Chondrocyte (in vitro differentiated cells): ENCODE measurements at places on chromosomes 7 and 10.

GRCh38 chr7:36131499-36131898, 21.6 kb upstream of the EEPD1 start:
- H3K4me1 ChIP-seq = peaks cover 30% of the 10 kb centered on the region
- no peak overlapping the region for H3K27ac ChIP-seq
- no peaks in the 10 kb centered on the region for H3K27me3 ChIP-seq
- H3K36me3 ChIP-seq = no peaks in the 10 kb centered on the region
- no peak for DNase-seq
- no peak overlapping the region for H3K4me3 ChIP-seq

- H3K27ac ChIP-seq = peak overlapping the region; percentile 99
- H3K4me1 ChIP-seq = peaks cover 29% of the 10 kb centered on the region
- no peak for DNase-seq
- H3K4me3 ChIP-seq = peak overlapping the region; percentile 95
- no peaks in the 10 kb centered on the region for H3K36me3 ChIP-seq
These were observed 220 bp upstream of the ZKSCAN5 start for GRCh38 chr7:99504281-99504602.

GRCh38 chr10:132551093-132551807, 13.7 kb downstream of the INPP5A start:
- peaks cover 4% of the 10 kb centered on the region for H3K4me1 ChIP-seq
- H3K27me3 ChIP-seq = no peaks in the 10 kb centered on the region
- H3K36me3 ChIP-seq = no peaks in the 10 kb centered on the region
- H3K4me3 ChIP-seq = no peak overlapping the region

- H3K4me3 ChIP-seq = no peak overlapping the region
- peaks cover 9% of the 10 kb centered on the region for H3K36me3 ChIP-seq
These were observed 226.2 kb downstream of the COBL start for GRCh38 chr7:51090411-51090810.

GRCh38 chr7:71652510-71652909, 520.6 kb downstream of the GALNT17 start:
- no peak for DNase-seq
- peaks cover 7% of the 10 kb centered on the region for H3K36me3 ChIP-seq
- no peak overlapping the region for H3K4me3 ChIP-seq
- no peak overlapping the region for H3K27ac ChIP-seq

DNA sequence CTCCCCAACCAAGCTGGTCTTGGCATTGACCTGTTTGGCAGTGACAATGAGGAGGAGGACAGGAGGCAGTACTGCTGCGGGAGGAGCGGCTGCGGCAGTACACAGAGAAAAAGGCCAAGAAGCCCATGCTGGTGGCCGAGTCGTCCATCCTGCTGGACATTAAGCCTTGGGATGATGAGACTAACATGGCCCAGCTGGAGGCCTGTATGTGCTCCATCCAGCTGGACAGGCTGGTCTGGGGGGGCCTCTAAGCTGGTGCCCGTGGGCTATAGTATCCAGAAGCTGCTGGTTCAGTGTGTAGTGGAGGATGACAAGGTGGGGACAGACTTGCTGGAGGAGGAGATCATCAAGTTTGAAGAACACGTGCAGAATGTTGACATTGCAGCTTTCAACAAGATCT, 39.1 kb upstream of the ZNF273 start:
- DNase-seq = no peak
- no peaks in the 10 kb centered on the region for H3K36me3 ChIP-seq
- no peaks in the 10 kb centered on the region for H3K4me1 ChIP-seq
- H3K27ac ChIP-seq = no peak overlapping the region
- H3K4me3 ChIP-seq = no peak overlapping the region

GRCh38 chr10:31320550-31321211, 1.7 kb downstream of the ZEB1 start:
- no peak for DNase-seq
- H3K4me3 ChIP-seq = peak overlapping the region; percentile 90
- peaks cover 48% of the 10 kb centered on the region for H3K4me1 ChIP-seq
- no peaks in the 10 kb centered on the region for H3K27me3 ChIP-seq
- H3K36me3 ChIP-seq = peaks cover 2% of the 10 kb centered on the region

- no peaks in the 10 kb centered on the region for H3K36me3 ChIP-seq
- H3K4me3 ChIP-seq = no peak overlapping the region
- peaks cover 12% of the 10 kb centered on the region for H3K4me1 ChIP-seq
- DNase-seq = no peak
These were observed 13.9 kb downstream of the PCLO start for GRCh38 chr7:83148776-83149175.

GRCh38 chr10:7272008-7272407, 138.8 kb downstream of the SFMBT2 start:
- no peak overlapping the region for H3K27ac ChIP-seq
- H3K36me3 ChIP-seq = no peaks in the 10 kb centered on the region
- no peaks in the 10 kb centered on the region for H3K27me3 ChIP-seq
- peaks cover 11% of the 10 kb centered on the region for H3K4me1 ChIP-seq

GRCh38 chr7:141483044-141483443, 68.2 kb upstream of the AGK start:
- H3K4me3 ChIP-seq = no peak overlapping the region
- DNase-seq = no peak
- no peaks in the 10 kb centered on the region for H3K36me3 ChIP-seq
- H3K27ac ChIP-seq = no peak overlapping the region

DNA sequence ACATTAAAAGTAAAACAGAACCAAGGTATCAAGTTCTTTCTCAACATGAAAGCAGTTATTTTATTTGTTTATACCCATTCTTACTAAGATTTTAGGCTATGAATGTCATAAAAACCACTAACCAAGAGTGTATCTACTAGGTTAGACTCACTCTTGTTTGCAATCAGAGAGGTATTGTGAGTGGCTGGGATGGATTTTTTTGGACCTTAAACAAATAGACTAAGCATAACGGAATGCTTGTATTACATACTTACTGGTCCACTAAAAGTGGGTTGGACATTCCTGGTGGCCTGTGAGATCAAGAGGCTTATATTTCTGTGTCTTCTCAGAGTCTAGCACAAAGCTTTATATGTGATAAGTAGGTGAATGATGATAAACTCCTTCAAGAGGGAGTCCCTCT, 32.6 kb upstream of the CBLL1 start:
- no peak overlapping the region for H3K27ac ChIP-seq
- DNase-seq = no peak
- H3K36me3 ChIP-seq = no peaks in the 10 kb centered on the region
- no peaks in the 10 kb centered on the region for H3K4me1 ChIP-seq
- H3K4me3 ChIP-seq = no peak overlapping the region
- no peaks in the 10 kb centered on the region for H3K27me3 ChIP-seq

DNA sequence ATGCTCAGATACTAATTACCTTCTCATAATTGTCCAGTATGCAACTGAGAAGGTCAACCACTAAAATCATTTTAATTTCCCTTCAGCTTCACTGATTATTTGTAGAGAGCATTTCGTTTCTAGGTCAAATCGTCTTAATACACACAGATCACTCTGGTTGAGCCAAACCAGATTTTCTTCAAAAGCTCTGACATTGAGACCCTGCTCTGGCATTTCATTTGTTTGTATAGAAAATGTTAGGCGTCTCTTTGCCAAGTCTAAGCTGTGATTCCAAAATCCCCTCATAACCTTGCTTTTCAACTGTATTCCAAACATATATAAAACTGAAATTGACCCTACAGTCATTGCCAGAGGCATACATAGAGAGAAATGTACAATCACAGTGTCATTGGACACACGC, 520.0 kb downstream of the CNTNAP2 start:
- no peak overlapping the region for H3K4me3 ChIP-seq
- no peak for DNase-seq
- no peaks in the 10 kb centered on the region for H3K4me1 ChIP-seq
- no peaks in the 10 kb centered on the region for H3K36me3 ChIP-seq
- H3K27me3 ChIP-seq = no peaks in the 10 kb centered on the region

- H3K27ac ChIP-seq = peak overlapping the region; percentile 30
- DNase-seq = no peak
- H3K27me3 ChIP-seq = no peaks in the 10 kb centered on the region
- peak overlapping the region; percentile 88 for H3K4me3 ChIP-seq
These were observed 110.1 kb upstream of the RHEB start for GRCh38 chr7:151629713-151630272.

DNA sequence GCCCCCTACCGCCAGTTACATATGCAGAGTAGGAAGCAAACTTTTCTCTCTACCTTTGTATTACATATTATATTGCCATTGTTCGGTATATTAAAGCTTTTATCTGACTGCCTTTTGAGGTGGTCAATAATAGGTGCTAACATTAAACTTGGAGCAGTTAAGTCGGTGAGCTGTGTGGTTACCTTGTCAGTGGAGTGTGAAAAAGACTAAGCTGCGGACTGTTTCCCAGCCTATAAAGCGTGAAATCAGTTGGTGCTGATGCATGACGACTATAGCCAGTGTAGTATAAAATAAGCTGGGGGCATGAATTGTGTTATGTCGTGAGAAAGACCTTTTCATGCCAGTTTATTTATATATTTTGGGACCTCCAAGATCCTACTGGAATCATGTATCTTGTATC, 33.7 kb downstream of the R3HCC1L start:
- no peaks in the 10 kb centered on the region for H3K27me3 ChIP-seq
- H3K36me3 ChIP-seq = peaks cover 13% of the 10 kb centered on the region
- no peak overlapping the region for H3K27ac ChIP-seq
- H3K4me3 ChIP-seq = no peak overlapping the region
- DNase-seq = no peak

DNA sequence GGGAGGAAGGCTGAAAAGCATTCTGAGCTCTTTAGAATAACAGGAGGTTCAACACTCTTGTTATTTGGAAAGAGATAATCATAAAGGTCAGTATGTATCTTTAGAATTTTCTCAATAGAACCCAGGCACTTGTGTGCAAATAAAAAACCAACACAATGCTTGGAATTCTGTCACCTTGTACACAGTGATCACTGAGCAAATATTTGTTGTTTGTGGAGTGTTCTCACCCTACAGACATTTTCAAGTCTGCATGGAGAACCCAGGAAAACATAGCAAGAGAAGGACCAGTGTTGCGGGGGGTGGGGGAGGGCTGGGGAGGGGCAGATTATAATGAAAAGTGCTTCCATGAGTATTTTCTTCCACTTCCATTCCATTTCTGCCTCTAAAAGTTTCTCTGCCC, 87.4 kb downstream of the FAM107B start:
- H3K4me3 ChIP-seq = no peak overlapping the region
- no peak overlapping the region for H3K27ac ChIP-seq
- DNase-seq = no peak

DNA sequence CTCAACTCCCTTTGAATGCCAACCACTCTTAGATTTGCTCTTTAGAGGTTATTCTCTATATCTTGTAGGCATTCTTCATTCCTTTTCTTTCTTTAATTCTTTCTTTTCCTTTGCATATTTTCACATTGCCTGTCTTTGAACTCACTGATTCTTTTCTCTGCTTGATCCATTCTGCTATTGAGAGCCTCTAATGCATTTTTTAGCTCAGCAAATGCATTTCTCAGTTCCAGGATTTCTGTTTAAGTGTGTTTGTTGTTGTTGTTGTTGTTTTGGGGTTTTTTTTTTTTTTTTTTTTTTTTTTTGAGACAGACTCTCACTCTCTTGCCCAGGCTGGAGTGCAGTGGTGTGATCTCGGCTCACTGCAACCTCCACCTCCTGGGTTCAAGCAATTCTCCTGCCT, 71.6 kb downstream of the FBXL13 start:
- H3K27me3 ChIP-seq = no peaks in the 10 kb centered on the region
- no peak overlapping the region for H3K27ac ChIP-seq
- no peak overlapping the region for H3K4me3 ChIP-seq
- no peaks in the 10 kb centered on the region for H3K4me1 ChIP-seq
- H3K36me3 ChIP-seq = peaks cover 17% of the 10 kb centered on the region

DNA sequence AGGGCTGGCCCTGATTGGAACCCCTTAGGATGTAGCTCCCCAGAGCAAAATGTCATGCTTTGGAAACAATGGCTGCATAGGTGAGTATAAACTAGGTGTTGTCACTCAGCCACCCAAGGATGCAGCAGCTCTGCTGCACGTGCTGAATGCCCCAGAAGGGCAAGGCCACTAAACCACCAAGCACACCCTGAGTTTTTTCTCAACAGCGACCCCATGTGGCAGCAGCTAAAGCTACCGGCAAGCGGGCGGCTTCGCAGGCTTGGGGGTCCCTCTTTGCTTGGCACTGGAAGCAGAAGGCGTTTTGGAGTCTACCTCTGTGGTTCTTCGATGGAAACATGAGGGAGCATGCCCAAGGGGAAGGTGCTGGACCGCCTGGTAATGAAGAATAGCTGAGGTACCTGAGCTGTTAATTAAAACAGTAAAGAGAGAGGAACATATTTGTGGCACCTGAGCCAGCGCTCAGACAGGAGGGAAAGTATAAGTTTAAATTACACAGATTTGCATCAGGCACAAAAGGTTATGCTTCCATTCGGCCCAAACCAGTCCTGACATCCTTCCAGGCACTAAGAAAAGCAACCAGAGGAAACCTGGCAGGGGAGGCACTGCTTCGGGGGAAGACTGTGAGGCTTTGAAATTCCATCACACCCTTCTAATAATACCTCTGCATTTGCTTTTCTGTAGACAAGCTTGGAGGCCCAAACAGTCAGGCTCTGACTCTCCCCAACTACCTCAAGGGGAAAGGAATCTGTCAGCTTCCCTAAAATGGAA, 152.1 kb downstream of the GFRA1 start:
- no peak overlapping the region for H3K4me3 ChIP-seq
- peaks cover 5% of the 10 kb centered on the region for H3K36me3 ChIP-seq
- peaks cover 6% of the 10 kb centered on the region for H3K4me1 ChIP-seq
- H3K27ac ChIP-seq = no peak overlapping the region
- DNase-seq = no peak
- no peaks in the 10 kb centered on the region for H3K27me3 ChIP-seq

DNA sequence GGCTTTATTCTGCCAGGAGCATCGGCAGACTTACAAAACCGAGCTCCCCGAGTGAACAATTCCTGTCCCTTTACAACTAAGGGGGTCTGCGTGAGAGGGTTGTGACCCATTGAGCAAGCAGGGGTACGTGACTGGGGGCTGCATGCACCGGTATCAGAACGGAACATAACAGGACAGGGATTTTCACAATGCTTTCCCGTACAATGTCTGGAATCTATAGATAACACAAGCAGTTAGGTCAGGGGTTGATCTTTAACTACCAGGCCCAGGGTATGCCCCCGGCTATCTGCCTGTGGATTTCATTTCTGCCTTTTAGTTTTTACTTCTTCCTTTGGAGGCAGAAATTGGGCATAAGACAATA, 38.1 kb upstream of the GSDME start:
- H3K4me1 ChIP-seq = peaks cover 10% of the 10 kb centered on the region
- H3K27ac ChIP-seq = no peak overlapping the region
- H3K27me3 ChIP-seq = no peaks in the 10 kb centered on the region
- DNase-seq = no peak

DNA sequence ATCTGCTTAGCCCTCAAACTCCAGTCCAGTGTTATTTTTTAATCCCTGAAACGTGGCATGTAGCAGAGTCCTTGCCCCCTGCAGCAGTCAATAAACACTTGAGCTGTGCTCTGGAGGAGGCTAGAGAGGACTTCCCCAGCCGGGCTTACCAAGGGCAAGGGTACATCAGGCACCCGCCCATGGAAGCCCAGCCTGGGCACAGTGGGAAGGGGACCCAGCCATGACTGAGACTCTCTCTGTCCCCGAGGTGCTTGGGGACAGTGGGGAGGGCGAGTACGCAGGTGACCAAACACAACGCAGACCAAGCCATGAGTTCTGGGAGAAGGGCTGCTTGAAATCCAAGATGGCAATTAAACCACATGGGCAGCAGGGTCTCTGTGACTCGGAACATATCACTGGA, 45.2 kb downstream of the EBF3 start:
- no peaks in the 10 kb centered on the region for H3K4me1 ChIP-seq
- DNase-seq = no peak
- no peak overlapping the region for H3K27ac ChIP-seq
- H3K4me3 ChIP-seq = no peak overlapping the region
- H3K27me3 ChIP-seq = no peaks in the 10 kb centered on the region
- no peaks in the 10 kb centered on the region for H3K36me3 ChIP-seq
